ENCODE measurements at places on chromosomes 3 and 15. TPM values are rescaled to one million over a fixed set of nuclear protein-coding genes. Genes with fewer than 3 reads are reported as not detected.

Gene MST1R
- total RNA-seq = 27.3 TPM

GRCh38 chr3:40317061-40317855 is 7.8 kb downstream of the EIF1B start:
- H3K4me3 ChIP-seq = no peak overlapping the region
- no peak for DNase-seq
- H3K36me3 ChIP-seq = peaks cover 29% of the 10 kb centered on the region
- H3K27me3 ChIP-seq = no peaks in the 10 kb centered on the region
- H3K27ac ChIP-seq = no peak overlapping the region
- peaks cover 9% of the 10 kb centered on the region for H3K4me1 ChIP-seq

GRCh38 chr3:177817751-177818150 is 620.5 kb upstream of the TBL1XR1 start:
- no peaks in the 10 kb centered on the region for H3K36me3 ChIP-seq
- H3K4me1 ChIP-seq = peaks cover 13% of the 10 kb centered on the region
- no peak for DNase-seq
- H3K4me3 ChIP-seq = no peak overlapping the region

DNA sequence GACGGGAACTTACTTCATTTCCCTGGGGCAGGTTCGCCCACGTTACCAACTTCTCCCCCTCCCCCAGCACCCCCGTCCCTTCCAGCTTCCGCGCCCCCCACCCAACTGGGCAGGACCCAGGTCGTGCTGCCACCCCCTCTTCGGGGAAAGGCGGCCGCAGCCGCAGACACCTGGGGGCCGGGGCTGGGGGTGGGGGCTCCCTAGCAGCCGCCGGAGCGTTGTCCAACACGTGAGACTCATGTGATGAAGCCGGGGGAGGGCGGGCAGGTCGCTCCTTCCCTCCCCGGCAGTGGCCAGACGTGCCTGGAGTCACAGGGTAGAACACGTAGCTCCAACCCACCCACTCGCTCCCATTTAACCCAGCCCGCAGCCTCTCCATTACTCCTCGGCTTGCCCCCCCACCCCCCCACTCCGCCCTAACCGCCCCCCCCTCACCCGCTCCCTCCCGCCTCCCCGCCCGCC is 240 bp upstream of the BHLHE40 start:
- peak overlapping the region; percentile 94 for H3K4me3 ChIP-seq
- peaks cover 44% of the 10 kb centered on the region for H3K4me1 ChIP-seq
- peaks cover 16% of the 10 kb centered on the region for H3K36me3 ChIP-seq
- H3K27me3 ChIP-seq = no peaks in the 10 kb centered on the region

Gene CPLX3
- total RNA-seq = not detected

Gene PFN2
- 28.5 TPM for total RNA-seq

- no peak for DNase-seq
- H3K4me1 ChIP-seq = no peaks in the 10 kb centered on the region
- no peak overlapping the region for H3K4me3 ChIP-seq
- H3K27me3 ChIP-seq = no peaks in the 10 kb centered on the region
Observed at GRCh38 chr15:94370206-94370935, 139.0 kb downstream of the MCTP2 start.

Gene PML
- total RNA-seq = 79.4 TPM

Gene CPN2
- not detected for total RNA-seq

DNA sequence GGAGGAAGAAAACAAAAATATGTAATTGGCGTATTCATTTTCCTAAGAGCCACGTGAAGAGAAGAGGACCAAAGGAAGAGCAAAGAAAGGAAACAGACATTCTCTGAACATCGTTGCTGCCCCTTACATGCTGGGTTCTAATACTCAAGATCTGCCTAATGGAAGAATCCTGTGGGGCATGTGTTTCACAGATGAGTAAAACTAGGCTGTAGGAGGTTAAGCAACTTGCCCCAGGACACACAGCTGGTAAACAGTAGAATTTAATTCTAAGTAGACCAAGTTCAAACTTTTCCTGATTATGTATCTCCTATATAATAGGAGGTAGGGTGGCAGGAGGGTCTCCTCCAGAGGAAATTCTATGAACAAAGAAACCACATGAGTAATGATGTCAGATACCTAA is 106.1 kb upstream of the TNFAIP8L3 start:
- peaks cover 9% of the 10 kb centered on the region for H3K27me3 ChIP-seq
- DNase-seq = no peak
- no peaks in the 10 kb centered on the region for H3K36me3 ChIP-seq
- H3K4me1 ChIP-seq = no peaks in the 10 kb centered on the region
- no peak overlapping the region for H3K4me3 ChIP-seq

Gene ATP13A4
- total RNA-seq = 188 TPM

GRCh38 chr3:73734211-73735089 is 109.7 kb upstream of the PDZRN3 start:
- no peak for DNase-seq
- H3K36me3 ChIP-seq = no peaks in the 10 kb centered on the region
- no peaks in the 10 kb centered on the region for H3K27me3 ChIP-seq
- H3K27ac ChIP-seq = no peak overlapping the region
- H3K4me1 ChIP-seq = no peaks in the 10 kb centered on the region
- no peak overlapping the region for H3K4me3 ChIP-seq

DNA sequence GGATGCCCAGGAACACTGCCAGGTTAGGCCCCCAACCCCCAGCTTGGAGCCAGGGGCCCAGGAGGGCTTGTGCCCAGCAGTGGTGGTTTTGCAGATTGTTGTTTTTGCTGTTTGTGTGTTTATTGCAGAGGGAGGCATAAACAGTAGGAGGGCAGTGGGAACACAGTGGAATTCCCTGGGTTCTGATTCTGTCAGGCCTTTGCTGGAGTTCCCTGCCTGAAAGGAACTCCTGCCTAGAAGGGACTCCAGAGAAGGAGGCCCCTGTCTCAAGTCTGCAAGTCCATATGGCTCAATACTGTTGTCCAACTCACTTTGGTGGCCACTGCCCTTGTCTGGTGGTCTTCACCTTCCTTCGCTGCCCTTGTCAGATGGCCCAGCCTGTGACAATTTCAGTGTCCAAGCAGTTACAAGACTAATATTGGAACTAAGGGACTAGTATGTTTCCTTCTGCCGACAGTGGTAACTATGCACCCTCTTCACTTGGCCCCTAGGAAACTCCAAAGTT is 47.4 kb upstream of the RAB6B start:
- H3K4me1 ChIP-seq = peaks cover 59% of the 10 kb centered on the region
- no peak overlapping the region for H3K4me3 ChIP-seq
- H3K36me3 ChIP-seq = peaks cover 23% of the 10 kb centered on the region
- no peak for DNase-seq

Gene GPR149
- not detected for total RNA-seq

DNA sequence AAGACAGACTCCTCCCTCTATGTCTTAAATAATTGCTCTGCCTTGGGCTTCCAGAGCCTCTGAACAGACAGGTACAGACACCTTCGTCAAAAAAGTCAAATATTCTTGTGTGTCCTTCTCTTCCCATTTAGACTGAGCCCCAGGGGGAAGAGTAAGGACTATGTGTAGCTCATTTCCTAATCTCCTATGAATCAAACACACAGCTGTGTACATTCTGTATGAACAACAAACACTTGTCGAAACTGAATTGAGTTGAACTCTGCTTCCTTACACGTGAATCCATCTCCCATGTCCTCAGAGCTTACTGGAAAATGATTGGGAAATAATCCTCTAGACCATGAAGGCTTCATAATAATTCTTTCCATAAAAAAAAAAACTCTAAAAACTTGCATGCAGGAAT is 80.8 kb downstream of the MOBP start:
- no peak for DNase-seq
- no peaks in the 10 kb centered on the region for H3K27me3 ChIP-seq
- H3K36me3 ChIP-seq = no peaks in the 10 kb centered on the region
- no peak overlapping the region for H3K27ac ChIP-seq

Gene SLC26A6
- total RNA-seq = 20.8 TPM

DNA sequence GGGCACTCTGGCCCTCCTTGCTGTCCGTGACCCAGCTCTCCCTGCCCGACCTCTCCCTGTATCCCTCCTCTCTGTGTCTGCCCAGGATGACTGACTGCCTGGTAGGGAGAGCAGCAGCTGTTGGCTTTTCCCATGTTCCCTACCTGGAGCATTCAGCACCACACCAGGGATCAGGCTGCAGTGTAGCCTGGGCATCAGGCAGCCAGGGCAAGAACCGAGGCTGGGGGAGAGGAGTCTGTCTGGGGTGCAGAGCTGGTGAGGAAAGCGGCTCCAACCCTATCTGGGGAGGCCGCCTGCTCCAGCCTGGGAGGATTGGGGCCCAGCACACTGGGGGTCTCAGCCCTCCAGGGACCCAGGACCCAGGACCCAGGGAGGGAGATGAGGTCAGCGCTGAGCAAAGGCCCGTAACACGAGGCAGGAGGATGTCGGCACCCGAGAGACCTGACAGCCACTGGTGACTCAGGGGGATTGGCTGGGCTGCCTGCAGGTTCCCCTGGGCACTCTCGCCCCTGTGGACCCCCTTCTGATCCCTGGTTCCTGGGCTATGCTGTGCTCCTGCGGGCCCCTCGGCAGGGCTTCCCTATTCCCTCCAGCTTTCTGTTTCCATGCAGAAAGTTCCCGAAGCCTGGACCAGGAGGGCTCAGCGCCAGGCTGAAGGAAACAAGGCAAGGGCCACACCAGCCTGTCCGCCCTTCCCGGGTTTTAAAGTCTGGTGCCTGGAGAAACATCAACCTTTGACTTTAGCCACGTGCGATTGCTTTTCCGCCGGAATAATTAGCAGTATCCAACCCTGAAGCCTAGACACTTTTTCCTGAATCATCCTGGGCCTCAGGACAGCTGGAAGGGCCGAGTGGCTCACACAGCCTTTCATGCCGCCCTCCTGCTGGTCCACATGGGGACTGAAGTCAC is 128.2 kb upstream of the MEF2A start:
- no peaks in the 10 kb centered on the region for H3K36me3 ChIP-seq
- no peak overlapping the region for H3K4me3 ChIP-seq
- H3K27ac ChIP-seq = peak overlapping the region; percentile 24
- peaks cover 63% of the 10 kb centered on the region for H3K4me1 ChIP-seq

DNA sequence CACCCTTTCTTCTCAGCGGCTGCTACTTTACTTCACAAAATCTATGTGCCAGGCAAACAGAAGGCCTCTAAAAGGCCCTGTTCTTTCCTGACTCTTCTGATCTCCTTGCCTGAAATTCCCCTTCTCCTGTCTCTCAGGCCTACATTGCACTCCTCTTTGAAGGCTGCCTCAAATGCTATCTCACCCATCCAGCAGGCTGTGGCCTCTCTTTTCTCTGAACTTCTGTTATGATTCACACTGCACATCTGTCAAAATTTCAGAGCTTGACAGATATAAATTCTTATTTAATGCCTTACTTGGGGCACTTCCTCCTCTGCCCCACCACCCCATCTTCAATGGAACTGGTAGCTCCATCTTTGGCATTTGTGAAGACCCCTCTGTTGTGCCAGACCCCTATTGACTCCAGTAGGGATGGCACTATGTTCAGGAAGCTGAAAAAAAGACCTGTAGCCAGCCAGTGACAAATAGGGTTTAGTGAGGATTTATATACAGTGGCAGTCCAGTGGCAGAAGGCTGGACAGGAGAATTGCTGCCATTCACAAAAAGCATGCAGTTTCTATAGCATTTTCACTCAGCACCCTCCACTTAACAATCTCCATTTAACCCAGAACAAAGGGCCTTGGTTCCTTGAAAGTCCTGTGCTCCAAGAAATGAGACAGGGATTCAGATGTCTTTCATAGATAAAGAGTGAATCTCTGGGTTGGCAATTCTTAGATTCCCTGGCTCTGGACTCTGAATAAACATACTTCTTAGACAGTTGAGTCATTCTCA is 415.8 kb upstream of the GRM7 start:
- no peak overlapping the region for H3K4me3 ChIP-seq
- no peaks in the 10 kb centered on the region for H3K36me3 ChIP-seq
- no peaks in the 10 kb centered on the region for H3K4me1 ChIP-seq
- no peak for DNase-seq
- no peak overlapping the region for H3K27ac ChIP-seq
- no peaks in the 10 kb centered on the region for H3K27me3 ChIP-seq

Gene FGF12
- 3.9 TPM for total RNA-seq

- no peak overlapping the region for H3K27ac ChIP-seq
- H3K36me3 ChIP-seq = no peaks in the 10 kb centered on the region
- no peak for DNase-seq
- H3K4me3 ChIP-seq = no peak overlapping the region
- H3K27me3 ChIP-seq = no peaks in the 10 kb centered on the region
- no peaks in the 10 kb centered on the region for H3K4me1 ChIP-seq
Observed at GRCh38 chr3:134769287-134769868, 25.7 kb upstream of the EPHB1 start.

DNA sequence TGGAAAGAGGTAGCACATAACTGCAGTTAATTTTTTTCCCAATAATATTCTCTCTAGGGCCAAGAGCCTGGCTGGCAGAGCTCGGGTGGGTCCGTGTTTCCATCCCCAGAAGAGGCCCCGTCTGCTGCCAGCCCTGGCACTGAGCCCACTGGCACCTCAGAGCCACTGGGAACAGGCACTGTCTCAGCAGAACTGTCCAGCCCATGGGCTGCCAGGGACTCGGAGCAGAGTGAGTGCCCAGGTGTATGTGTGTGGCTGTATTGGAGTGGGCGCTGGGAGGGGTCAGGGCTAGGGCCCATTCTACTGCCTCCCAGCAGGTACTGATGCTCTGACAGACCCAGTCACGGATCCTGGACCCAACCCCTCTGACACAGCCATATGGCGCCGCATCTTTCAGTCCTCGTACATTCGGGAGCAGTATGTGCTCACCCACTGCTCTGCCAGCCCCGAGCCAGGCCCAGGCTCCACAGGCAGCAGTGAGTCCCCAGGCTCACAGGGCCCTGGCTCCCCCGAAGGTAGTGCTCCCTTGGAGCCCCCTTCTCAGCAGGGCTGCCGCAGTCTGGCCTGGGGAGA is 8.9 kb downstream of the VWA5B2 start:
- H3K36me3 ChIP-seq = peaks cover 15% of the 10 kb centered on the region
- peak; percentile 27 for DNase-seq
- H3K4me1 ChIP-seq = no peaks in the 10 kb centered on the region

- no peak for DNase-seq
- no peaks in the 10 kb centered on the region for H3K27me3 ChIP-seq
- peaks cover 25% of the 10 kb centered on the region for H3K4me1 ChIP-seq
- peak overlapping the region; percentile 95 for H3K27ac ChIP-seq
- peak overlapping the region; percentile 65 for H3K4me3 ChIP-seq
- H3K36me3 ChIP-seq = no peaks in the 10 kb centered on the region
Observed at GRCh38 chr3:128681369-128681829, 30.8 kb upstream of the RPN1 start.

DNA sequence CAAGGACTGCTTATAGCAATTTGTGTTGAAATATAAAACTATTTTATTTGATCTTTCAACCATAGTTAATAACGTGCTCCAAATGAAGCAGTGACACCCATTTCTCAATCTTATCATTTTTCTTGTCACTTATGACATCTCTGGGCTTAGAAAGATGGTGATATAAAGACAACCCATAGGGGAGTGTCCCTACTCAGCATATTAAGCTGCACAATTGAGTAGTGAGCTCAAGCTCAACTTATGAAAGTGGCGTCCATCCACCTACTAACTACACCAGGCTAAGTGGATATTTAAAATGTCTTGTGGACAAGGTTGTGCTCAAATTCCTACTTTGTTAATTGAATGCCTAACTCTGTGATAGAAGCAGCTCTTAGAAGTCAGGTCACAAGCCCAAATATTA is 46.7 kb downstream of the SLC9C1 start:
- no peak overlapping the region for H3K4me3 ChIP-seq
- H3K27me3 ChIP-seq = no peaks in the 10 kb centered on the region
- H3K36me3 ChIP-seq = no peaks in the 10 kb centered on the region
- H3K4me1 ChIP-seq = peaks cover 9% of the 10 kb centered on the region
- no peak overlapping the region for H3K27ac ChIP-seq

Data from lower lobe of right lung (tissue), 2 donors.